ENCODE measurements at places on chromosomes 6 and 20.

DNA sequence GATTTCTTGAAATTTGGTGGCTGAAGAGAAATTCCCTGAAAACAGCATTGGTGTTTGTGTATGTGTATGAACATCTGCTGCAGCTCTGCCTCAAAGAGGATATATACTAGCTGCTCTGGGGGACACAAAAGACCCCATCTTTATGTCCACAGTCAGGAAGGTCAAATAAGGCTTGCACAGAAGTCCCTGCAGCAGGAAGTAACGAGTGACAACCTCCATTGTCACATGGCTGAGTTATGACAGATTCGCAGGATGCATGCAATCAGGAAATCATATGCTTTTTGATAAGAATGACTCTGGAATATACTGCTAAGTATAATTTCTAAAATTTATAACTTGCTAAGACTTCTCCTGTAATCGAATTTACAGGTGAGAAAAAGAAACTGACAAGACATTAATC is 225.9 kb upstream of the CST7 start:
- no peak for DNase-seq

GRCh38 chr6:168152306-168152963 is 73.4 kb upstream of the FRMD1 start:
- DNase-seq = no peak

GRCh38 chr6:131775886-131776285 is 31.9 kb upstream of the ENPP1 start:
- DNase-seq = no peak

GRCh38 chr6:23377830-23378229 is 748.2 kb upstream of the NRSN1 start:
- DNase-seq = no peak

GRCh38 chr6:138586638-138587037 is 87.3 kb upstream of the NHSL1 start:
- no peak for DNase-seq

- DNase-seq = no peak
These were observed 103.0 kb downstream of the BCKDHB start for GRCh38 chr6:80209430-80209829.

Data from SJSA1 (cell line).